Fibroblast of mammary gland (primary cell): ENCODE measurements at places on chromosomes 16 and 17.

GRCh38 chr17:45123930-45124796 lies 8.2 kb downstream of the PLCD3 start:
- DNase-seq, result peak; percentile 86

DNA sequence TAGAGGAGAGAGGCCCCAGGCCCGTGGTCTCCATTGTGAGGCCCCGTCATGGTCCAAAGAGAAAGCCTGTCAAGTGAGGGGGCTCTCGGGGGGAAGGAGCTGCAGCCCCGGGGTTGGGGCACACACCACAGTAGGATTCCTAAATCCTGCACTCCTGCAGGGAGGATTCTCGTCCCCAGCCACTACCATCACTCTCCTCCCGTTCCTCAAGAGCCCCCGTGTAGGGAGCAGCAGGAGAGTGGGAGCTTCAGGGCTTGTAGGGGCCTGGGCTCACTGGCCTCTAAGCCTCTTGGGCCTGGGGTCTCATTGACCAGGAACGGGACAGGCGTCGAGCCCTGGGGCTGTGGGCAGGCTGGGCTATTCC lies 821 bp downstream of the C16orf86 start:
- DNase-seq, result no peak

GRCh38 chr17:66915204-66915611 lies 49.3 kb upstream of the CACNG4 start:
- DNase-seq, result no peak

GRCh38 chr17:74457820-74458166 lies 8.6 kb upstream of the CD300A start:
- DNase-seq, result no peak

DNA sequence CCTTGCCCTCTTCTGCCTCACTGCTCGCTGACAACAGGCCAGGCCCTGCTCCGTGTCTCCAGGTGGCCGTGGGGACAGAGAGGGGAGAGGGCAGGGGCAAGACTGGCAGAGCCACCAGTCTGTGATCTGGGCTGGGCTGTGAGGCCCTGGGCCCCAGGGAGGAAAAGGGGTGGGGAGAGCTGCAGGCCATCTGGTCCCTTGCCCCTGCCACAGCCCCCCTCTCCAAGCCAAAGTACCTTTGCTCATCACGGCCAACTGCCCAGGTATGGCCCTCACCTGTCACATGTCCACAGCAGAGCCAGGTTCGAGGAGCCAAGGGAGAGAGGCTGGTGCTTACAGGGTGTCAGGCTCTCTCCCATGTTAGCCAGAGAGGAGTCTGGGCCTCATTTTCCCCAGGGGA lies 91.4 kb upstream of the LHX1 start:
- DNase-seq, result no peak

GRCh38 chr16:12758670-12759558 lies 44.8 kb downstream of the CPPED1 start:
- no peak for DNase-seq

- no peak for DNase-seq
These were observed 12.7 kb downstream of the PHLPP2 start for GRCh38 chr16:71711789-71712188.

DNA sequence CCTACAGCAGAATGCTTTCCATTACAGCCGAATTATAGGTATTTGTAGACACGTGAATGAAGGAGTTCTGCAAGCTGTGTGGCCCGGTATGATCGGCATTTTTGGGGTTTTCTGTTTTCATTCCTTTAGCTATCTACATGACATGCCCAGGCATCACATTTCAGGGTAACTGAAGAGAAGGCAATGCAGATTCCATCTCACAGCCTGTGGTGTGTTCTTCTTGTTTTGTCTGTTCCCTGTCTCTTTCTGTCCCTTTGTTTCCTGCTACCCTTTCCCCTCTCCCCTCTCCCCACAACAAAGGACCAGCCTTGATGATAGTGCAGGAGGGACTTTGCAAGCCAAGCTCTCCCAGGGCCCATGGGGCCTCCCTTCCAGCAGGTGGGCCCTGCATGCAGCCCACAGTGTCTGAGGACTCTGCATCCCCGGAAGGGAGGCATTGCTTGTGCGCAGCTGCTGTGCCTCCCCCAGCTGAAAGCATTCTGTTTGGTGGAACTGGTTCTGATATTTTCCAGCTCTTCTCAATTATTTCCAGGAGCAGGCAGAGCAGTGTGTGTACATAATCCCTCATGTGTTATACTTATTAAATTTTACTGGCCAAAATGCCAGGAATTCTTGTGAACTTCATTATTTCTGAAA lies 207.4 kb downstream of the RPTOR start:
- DNase-seq, result no peak

DNA sequence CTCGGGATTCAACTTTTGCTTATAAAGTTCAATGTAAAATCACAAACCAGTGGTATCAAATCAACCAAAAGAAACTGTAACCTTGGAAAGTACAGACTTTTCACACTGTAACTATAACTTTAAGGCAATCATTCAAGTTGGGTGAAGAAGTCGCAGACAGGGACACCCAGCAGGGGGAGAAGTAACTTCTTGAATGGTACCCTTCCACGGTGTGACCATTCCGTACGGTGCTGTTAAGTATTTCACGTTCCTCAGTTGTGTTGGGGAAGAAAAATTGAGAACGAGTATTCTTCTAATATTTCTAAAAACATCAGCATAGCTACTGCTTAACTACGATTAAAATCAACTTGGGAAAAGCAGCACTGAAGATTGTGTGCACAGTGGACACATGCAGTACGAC lies 55.8 kb downstream of the MYH10 start:
- DNase-seq, result peak; percentile 30
